ENCODE measurements at places on chromosomes 2 and 18. TPM values are rescaled to one million over a fixed set of nuclear protein-coding genes. Genes with fewer than 3 reads are reported as not detected.
A peak's percentile ranks its signal among the peaks of the same experiment; 100 is the strongest.

GRCh38 chr18:50573679-50574078 lies 13.8 kb downstream of the MAPK4 start:
- DNase-seq, result no peak
- no peaks in the 10 kb centered on the region for H3K36me3 ChIP-seq
- no peak overlapping the region for H3K4me3 ChIP-seq
- no peak overlapping the region for H3K27ac ChIP-seq

GRCh38 chr2:152523091-152523490 lies 188.1 kb downstream of the FMNL2 start:
- no peak for DNase-seq
- H3K27ac ChIP-seq, result peak overlapping the region; percentile 73
- H3K4me3 ChIP-seq, result no peak overlapping the region
- H3K4me1 ChIP-seq, result peaks cover 12% of the 10 kb centered on the region
- H3K27me3 ChIP-seq, result no peaks in the 10 kb centered on the region
- no peaks in the 10 kb centered on the region for H3K36me3 ChIP-seq

- no peaks in the 10 kb centered on the region for H3K4me1 ChIP-seq
- H3K27ac ChIP-seq, result no peak overlapping the region
- H3K36me3 ChIP-seq, result no peaks in the 10 kb centered on the region
- H3K4me3 ChIP-seq, result no peak overlapping the region
These were observed 122.5 kb downstream of the KLHL29 start for GRCh38 chr2:23507267-23508065.

Gene ZNF397
- 7.4 TPM for polyA plus RNA-seq

DNA sequence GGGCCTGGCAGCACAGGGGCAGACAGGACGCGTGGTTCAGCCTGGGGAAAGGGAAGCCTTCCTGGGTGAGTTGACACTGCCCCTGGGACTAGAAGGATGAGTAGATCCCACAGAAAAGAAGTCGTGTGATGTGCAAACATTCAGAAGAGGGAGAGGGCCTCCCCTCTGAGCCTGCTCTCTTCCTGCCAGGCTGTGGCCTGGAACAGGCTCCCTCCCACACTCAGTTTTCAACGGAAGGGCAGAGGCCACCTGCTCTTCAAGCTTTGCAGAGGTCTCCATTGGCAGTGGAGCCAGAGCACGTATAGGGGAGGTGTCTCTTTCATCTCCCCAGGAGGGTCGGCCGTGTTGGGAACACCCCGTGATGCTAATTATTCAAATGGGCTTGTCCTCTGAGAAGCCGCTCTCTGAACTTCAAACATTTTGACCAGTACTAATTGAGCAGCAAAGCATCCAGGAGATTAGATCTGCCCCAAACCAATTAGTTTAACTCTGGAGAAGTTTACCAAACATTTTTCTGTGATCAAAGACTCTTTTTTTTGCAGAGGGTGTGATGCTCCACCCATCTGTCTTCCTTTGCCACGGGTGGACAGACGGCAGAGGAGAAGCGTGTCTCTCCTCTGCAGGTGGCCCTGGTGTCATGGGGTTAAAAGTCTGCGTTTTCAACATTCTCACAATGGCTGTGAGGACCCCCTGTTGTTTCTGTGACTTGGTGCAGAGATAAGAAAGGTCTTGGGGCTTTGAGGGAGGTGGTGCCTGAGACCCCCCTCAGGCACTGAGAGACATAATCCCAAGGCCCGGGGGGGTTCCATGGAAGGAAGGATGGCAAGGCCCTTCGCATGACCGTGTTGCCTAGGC lies 29.5 kb upstream of the ODC1 start:
- H3K27me3 ChIP-seq, result peaks cover 16% of the 10 kb centered on the region
- no peaks in the 10 kb centered on the region for H3K4me1 ChIP-seq
- H3K4me3 ChIP-seq, result no peak overlapping the region
- no peak for DNase-seq
- H3K36me3 ChIP-seq, result no peaks in the 10 kb centered on the region

- no peak for DNase-seq
- H3K36me3 ChIP-seq, result peaks cover 10% of the 10 kb centered on the region
- peaks cover 3% of the 10 kb centered on the region for H3K4me1 ChIP-seq
- no peaks in the 10 kb centered on the region for H3K27me3 ChIP-seq
These were observed 7.9 kb downstream of the CLHC1 start for GRCh38 chr2:55223958-55224760.
